ENCODE measurements at places on chromosomes 4 and X. TPM values are rescaled to one million over a fixed set of nuclear protein-coding genes. Genes with fewer than 3 reads are reported as not detected.

Gene SMR3B
- total RNA-seq = not detected

Gene DCAF12L1
- not detected for total RNA-seq

GRCh38 chrX:115579327-115579726, 18.4 kb downstream of the PLS3 start:
- DNase-seq = no peak

GRCh38 chr4:25873632-25874129, 10.9 kb upstream of the SEL1L3 start:
- no peak for DNase-seq

All from bronchial epithelial cell (primary cell).